ENCODE measurements at places on chromosomes 16 and 17.
A peak's percentile ranks its signal among the peaks of the same experiment; 100 is the strongest.

GRCh38 chr16:70349783-70350182 lies 3.1 kb downstream of the DDX19A start:
- no peak for DNase-seq

DNA sequence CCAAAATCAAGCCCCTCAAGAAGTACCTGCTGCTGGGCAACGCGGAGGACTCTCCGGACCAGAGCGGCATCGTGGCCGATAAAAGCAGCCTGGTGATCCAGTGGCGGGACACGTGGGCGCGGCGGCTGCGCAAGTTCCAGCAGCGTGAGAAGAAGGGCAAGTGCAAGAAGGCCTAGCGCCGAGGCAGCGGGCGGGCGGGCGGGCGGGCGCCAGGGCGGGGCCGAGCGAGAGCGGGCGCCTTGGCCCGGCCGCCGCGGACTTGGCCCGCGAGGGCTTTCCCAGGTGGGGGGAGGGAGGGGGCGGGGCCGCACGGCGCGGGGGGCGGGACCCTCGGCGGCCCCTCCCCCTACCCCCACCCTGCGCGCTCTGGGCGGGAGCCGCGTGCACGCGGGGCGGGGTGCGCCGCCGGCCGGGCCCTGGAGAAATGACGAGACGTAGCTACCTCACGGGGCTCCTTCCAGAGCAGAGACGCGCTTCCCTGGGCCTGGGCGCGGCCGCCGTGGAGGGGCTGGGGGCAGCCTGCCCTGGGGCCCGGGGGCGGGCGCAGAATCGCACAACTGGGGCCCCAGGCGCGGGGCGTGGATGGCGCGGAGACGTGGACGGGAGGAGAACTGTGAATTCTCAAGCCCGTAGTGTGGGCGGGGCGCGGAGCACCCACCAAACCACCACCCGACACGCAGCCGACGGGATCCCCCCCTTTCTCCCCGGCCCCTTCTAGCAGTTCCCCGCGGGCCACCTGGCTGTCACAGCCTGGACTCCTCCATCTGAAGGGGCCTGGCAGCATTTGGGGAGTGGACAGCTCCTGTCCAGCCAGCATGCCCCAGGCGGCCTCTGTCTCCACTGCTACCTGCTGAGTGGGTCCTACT lies 218.7 kb downstream of the NTN1 start:
- DNase-seq, result peak; percentile 42

DNA sequence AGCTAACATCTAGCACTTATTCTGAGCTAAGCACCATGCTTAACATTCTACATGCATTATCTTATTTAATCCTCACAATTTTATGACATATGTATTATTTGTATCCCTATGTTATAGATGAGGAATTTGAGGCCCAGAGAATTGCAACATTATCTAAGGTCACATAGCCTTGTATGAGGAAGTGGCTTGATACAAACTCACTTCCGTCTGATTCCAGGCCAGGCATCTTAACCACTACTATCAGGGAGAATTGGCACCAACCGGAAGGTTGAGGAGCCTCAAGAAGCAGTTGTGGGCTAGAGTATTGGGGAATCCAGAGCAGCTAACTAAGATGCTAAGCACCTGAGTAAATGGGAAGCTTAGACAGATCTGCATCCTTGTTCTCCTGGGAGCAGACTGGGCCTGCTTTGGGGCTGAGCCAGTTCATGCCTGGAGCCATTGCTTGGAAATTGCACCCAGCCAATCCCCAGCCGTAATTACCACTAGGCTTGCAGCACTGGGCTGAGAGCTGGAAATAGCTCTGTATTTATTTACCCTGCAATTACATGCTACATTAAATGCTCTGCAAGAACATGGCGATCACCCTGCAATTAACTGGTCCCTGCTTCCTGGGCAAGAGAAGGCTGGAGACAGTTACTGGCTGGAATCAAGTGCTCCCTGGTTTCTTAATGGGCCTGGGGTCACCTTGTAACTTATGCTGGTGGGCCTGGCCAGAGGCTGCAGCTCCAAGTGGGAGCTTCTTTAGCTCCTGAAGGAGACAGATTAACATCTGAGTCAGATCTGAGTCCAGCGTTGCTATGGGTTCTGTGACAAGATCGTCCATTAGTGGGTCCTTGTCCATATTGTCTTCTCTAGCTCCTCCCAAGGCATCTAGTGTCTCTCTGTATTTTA lies 273.1 kb upstream of the CCL2 start:
- DNase-seq, result no peak

GRCh38 chr16:2715519-2715918 lies 4.5 kb downstream of the PRSS27 start:
- peak; percentile 36 for DNase-seq

GRCh38 chr17:49316889-49317675 lies 45.0 kb downstream of the ZNF652 start:
- DNase-seq, result no peak

DNA sequence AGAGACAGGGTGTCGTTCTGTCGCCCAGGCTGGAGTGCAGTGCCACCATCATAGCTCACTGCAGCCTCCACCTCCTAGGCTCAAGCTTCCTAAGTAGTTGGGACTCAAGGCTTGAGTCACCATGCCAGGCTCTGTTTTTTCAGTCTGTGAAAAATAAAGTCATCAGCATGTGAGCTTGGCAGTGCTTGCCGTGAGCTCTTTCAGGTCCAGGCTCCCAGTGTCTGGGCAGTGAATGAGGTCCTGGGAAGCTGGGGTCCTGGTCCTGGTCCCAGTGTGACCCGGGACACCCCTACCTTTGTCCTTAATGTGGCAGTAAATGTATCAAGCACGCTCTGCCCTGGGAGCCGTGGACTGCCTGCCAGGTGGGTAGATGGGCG lies 22.9 kb upstream of the RPL13 start:
- no peak for DNase-seq

DNA sequence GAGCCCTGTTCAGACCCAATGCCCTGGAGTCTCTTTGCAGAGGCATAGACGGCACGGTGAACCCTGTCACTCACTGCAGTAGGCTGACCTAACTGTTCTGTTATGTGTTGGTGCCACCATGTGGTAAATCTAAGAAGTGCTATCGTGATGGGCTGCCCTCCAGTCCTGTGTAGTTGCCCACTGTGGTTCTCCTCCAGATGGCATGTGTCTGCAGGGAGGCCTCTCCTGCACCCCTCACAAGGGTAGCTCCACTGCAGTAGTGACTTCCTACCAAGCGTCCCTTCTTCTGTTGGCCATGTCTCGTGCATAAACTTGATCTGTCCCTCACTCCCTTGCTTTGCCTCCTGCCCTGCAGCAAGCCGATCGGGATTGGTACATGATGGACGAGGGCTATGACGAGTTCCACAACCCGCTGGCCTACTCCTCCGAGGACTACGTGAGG lies 5.8 kb downstream of the DHX38 start:
- DNase-seq, result peak; percentile 35

- no peak for DNase-seq
Measured at GRCh38 chr17:82910041-82910481, 70.2 kb upstream of the ZNF750 start.

DNA sequence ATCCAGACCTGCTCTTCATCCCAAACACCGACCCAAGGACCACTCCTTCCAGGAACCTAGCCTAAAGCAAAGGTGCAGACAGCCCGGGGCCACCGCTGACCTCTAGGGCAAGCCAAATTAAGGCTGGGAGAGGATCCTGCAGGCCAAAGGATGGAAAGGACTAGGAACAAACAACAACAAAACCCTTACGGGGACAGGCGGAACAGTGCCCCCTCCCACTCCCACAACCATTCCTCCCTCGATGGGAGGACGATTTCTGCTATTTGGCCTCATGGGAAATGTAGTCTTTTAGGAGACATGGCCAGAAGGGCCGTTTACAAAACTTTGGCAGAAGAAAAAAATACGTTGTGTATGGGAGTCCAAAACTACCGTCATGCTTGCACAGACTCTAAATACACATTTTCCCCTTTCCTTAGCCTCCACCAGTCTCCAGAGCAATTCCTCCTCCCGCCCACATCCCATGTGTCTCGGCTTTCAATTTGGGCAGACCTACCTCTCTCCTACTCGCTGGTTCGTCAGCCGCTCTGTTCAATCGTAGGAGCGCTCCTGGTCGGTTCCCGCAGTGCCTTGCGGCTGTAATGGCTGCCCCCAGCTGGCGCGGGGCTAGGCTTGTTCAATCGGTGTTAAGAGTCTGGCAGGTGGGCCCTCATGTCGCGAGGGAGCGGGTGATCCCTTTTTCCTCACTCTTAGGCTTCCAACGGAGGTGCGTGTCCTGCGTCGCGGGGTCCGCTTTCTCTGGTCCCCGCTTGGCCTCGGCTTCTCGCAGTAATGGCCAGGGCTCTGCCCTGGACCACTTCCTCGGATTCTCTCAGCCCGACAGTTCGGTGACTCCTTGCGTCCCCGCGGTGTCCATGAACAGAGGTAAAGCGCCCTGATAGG lies at the start of gene ERAL1:
TSS of gene ERAL1 (plus strand) at position 560 of the 879 bp plus-strand sequence. CDS start at position 579, 19 bp downstream.
- peak; percentile 85 for DNase-seq

GRCh38 chr17:57649731-57650484 lies 95.2 kb downstream of the CCDC182 start:
- DNase-seq, result peak; percentile 81

GRCh38 chr17:41653421-41653820 lies 29.0 kb upstream of the KRT17 start:
- no peak for DNase-seq

DNA sequence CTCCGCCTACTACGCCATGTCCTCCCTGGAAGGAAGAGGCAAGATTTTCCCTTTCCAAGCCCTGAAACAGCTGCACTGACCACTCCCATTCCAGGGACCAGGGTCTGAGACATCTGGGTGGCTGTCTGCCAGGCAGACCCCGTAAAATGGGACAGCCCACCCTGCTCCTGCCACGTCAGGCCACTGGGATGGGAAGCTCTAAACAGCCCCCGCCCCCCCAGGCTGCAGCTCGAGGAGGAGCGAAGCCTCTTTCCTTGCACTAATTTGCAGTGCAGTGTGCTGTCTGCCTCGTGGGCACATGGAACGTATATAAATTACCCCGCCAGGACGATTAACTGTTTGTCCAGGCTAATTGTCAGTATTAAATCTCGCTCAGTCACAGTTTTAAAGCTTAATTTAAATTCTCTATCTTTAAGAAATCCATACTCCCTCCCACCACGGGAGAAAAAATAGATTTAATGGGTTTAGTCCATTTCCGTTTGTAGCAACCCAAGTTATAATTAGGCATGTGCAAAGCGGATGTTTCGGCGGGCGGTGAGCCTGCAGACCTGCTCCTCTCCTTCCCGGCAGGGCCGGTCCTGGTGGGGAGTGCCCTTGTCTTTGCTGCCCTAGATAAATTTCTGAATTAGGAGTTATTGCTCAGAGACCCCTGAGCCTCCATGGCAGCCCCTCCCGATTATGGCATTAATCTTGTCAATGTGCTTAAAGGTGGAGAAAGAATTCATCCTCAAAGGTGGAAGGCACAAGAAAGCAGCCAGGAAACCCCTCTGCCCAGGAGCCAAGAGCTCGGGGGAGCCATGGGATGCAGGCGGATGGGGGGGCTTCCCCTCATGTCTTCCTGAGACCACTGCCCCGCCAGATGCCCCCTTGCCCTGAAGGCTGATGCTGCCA lies 268.0 kb upstream of the TNRC6C start:
- no peak for DNase-seq

DNA sequence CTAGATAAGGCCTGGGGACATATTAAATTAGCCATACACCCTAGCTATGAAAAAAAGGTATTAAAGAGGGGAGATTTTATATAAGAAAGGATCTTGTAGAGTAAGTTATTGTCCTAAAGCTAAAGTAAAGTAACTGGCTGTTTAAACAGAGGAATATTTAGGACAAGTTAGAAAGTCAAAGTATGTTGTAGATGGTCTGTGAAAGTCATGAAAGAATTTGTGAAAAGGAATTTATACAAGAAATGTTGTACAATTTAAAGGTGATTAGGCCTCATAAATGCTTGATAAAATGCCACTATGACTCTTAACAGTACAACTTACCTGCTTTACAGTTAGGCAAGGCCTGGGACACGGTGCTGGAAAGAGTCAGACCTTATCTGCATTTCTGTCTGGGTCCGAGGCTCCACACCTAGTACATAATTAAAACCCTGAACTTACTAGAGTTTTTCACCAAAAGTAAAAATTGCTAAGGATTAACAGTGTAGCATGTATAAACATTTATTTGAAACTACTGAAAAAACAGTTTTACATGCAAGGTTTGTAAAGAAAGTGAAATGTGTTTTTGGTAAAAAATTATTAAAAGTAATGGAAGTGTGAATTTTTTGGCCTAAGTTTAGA lies 445.3 kb upstream of the TOM1L1 start:
- no peak for DNase-seq

DNA sequence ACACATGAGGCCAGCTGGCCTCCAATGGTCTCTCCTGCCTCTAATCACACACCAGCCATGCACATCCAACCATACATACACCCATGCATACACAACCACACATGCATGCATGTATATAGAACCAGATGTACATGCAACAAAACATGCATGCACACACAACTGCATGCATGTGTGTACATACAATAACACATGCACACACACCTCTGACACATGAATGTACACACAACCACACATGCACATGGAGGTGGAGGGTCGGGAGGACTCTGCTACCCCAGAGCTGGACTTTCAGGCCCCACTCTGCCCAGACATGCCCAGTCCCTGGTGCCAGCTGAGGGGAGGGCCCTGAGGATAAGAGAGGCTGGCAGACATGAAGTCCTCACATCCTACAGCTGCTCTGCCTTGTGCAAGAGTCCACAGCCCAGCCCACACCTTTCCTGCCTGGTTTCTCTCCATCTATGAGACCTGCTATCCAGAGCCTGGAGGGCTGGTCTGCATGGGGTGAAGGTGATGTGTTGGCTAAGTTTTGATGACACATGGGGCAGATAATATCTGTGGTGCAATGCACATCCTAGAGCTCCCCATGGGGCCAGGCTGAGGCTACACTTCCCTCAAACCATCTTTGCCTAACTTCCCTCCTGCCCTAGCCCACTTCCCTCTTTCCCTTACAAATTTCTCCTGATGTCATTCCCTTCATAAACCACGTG lies 50.9 kb upstream of the SDK2 start:
- DNase-seq, result no peak

DNA sequence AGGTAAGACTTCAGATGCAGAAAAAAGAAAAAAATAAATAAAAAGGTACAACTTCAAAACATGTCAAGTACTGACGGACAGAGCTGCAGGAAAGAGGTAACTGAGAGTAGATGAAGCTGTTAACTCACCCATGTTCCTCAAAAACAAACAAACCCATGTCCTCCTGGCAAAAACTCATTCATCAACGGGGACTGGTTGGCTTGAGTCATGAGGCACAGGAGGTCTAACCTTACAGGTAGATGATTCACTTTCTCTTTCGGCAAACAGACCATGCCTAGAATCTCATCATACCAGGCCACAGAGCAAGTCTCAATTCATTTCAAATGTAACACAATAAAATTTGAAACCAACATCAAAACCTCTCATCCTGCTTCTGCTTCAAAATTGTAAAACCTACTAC lies 12.3 kb upstream of the FASN start:
- DNase-seq, result no peak

GRCh38 chr16:57935904-57936303 lies 35.0 kb downstream of the CNGB1 start:
- DNase-seq, result no peak

- DNase-seq, result peak; percentile 87
Measured at GRCh38 chr17:42814633-42815399, 9.3 kb downstream of the BECN1 start.

- no peak for DNase-seq
Measured at GRCh38 chr16:20726661-20727060, 15.0 kb downstream of the THUMPD1 start.
